H4 (cell line): ENCODE measurements at places on chromosomes 1 and 21. TPM values are rescaled to one million over a fixed set of nuclear protein-coding genes. Genes with fewer than 3 reads are reported as not detected.

- DNase-seq: no peak
These were observed 20.1 kb downstream of the MGST3 start for GRCh38 chr1:165650981-165651625.

- peak; percentile 11 for DNase-seq
These were observed 927 bp downstream of the UAP1 start for GRCh38 chr1:162562470-162562828.

GRCh38 chr1:185487026-185487425 is 170.0 kb upstream of the IVNS1ABP start:
- DNase-seq: no peak

- DNase-seq: no peak
These were observed 24.4 kb upstream of the NDC1 start for GRCh38 chr1:53862507-53862906.

TRIM63 gene
- total RNA-seq: not detected in 2 replicates
